Karpas-422 (cell line): ENCODE measurements at places on chromosomes 7 and 10. TPM values are rescaled to one million over a fixed set of nuclear protein-coding genes. Genes with fewer than 3 reads are reported as not detected.

GRCh38 chr7:128757203-128757602, 18.0 kb downstream of the CALU start:
- no peaks in the 10 kb centered on the region for H3K27me3 ChIP-seq
- H3K4me1 ChIP-seq: no peaks in the 10 kb centered on the region
- no peak overlapping the region for H3K4me3 ChIP-seq
- no peak overlapping the region for H3K27ac ChIP-seq
- DNase-seq: no peak

- peaks cover 50% of the 10 kb centered on the region for H3K4me1 ChIP-seq
- H3K27ac ChIP-seq: peak overlapping the region; percentile 95
- peak overlapping the region; percentile 45 for H3K4me3 ChIP-seq
- peak; percentile 89 for DNase-seq
Measured at GRCh38 chr7:8177109-8177933, 84.6 kb downstream of the ICA1 start.

DNA sequence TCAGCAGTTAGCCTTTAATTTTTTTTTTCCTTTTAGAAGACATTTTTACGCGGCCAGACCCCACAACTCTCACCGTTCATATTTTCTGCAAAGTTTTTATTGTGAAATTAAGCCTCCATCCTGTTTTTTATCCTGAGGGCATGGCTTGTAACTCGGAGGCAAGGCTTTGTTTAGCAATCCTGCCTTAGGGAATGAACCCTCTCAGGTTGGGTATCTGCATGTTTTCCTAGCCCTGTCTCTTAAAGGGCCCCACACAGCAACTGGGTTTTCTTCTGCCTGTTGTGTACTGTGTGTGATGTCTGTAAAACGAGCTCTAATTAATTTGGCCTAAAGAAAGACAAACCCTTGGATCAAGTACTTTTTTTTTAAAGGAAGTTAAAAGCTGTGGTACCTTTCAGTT, 130.2 kb upstream of the COBL start:
- no peaks in the 10 kb centered on the region for H3K27me3 ChIP-seq
- H3K27ac ChIP-seq: no peak overlapping the region
- H3K36me3 ChIP-seq: no peaks in the 10 kb centered on the region
- no peak for DNase-seq
- no peaks in the 10 kb centered on the region for H3K4me1 ChIP-seq
- H3K4me3 ChIP-seq: no peak overlapping the region

RASA4 gene
- 4.5 and 16.5 TPM in 2 replicates for total RNA-seq

NYAP1 gene
- not detected in 2 replicates for total RNA-seq
